ENCODE measurements at places on chromosomes 5 and 9.

DNA sequence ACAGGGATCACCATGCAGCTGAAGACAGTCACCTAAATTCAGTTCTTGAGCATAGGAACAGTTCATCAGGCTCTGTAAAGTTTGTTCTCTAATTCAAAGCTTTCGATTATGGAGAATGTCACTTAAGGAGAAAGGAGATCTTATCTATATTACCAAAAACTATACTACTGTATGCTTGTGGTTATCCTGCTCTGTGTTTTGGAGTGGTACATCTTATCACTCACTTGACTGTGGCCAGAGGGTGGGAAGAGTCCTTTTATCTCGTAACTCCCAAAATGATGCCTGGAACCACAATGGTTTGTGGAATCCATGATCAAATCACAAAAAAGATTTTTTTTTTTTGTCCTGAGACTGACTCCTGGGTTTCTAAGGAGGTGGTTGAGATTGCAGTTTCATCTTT lies 230.7 kb downstream of the COMMD10 start:
- DNase-seq = no peak

GRCh38 chr9:111455638-111456037 lies 28.5 kb downstream of the ECPAS start:
- no peak for DNase-seq

DNA sequence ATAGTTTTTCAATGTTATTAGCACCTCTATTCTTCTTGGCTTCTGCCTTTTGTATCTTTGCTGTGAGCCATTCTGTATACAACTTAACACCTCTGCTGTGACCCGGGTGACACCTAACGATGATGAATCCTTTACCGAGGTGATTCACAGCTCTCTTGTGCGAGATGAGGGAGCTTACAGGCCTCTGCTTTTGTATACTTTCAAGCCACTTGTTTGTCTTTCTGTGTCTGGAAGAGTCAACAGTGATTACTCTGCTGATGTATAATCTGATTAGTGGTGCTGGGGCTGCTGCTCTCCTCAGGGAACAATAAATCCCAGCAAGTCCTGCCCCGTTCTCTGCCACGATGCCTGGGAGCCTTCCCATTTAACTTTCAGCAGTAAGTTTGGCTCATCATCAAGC lies 442.9 kb upstream of the SGCD start:
- DNase-seq = peak; percentile 63

DNA sequence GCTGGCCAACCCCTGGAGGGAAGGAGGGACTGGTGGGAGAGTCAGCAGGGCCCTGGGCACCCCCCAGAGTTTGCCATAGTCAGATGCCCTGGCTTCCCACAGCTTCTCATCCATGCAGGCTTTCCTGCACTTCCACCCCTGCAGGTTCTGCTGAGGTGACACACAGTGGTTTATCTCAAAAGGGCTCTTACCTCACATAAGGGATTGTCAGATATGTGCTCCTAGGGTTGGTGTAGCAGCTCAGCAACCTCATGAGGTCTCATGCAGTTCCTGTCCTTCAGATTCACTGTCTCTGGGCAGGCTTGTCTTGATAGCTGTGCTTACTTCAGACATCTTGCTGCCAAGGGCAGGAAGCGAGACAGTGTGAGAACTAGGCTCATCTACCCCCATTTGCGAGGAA lies 143.4 kb downstream of the KDM4C start:
- no peak for DNase-seq

DNA sequence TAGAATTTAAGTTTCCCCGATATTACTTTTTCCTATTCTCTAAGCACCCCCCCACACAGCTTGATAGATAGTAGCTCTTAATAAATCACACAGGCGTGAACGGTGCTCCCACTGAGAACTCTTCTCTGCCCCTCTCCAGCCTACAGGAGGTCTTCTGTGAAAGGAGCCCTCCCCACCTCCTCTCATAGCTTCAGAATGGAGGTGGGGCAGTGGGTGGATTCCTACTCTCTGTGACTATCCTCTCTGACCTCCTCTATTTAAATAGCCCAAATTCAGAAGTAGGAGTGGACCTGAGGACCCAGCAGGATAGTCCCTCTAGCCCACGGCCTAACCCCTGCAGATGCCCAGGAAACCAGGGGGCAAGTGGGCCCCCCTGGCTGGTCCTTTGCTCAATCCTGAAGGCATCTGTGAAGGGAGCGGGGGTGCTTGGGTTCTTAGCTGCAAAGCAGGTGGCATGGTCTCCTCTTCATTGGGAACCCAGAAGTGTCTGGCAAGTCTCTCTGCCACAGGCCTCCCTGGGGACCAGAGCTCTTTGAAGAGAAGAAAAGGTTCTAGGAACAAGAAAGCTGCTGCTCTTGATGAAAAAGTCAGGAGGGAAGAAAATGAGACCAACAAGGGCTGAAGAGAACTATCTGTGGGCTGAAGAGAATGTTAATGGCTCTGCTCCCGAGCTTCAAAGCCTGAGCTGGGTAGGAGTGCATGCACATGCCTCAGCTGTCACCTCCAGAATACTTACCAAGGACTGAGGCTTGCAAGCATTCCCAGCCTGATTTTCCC lies 21.1 kb upstream of the HSPA9 start:
- no peak for DNase-seq

DNA sequence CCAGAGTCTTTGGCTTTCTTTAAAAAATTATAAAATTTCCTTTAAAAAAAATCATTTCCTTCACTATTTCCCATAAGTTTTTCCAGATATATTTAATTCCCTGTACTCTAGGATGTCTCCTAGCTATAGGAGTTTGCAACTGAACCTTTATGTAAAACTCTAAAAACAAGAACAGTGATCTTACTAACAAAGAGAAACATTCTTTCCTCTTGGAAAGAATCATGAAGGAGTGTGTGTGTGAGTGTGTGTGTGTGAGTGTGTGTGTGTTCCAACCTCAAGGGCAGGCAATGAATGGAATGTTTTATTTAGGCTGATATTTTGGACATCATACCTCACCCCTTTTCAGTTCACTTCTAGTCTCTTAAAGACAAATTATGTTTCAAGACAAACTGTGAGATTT lies 309.2 kb downstream of the CEMIP2 start:
- DNase-seq = no peak

DNA sequence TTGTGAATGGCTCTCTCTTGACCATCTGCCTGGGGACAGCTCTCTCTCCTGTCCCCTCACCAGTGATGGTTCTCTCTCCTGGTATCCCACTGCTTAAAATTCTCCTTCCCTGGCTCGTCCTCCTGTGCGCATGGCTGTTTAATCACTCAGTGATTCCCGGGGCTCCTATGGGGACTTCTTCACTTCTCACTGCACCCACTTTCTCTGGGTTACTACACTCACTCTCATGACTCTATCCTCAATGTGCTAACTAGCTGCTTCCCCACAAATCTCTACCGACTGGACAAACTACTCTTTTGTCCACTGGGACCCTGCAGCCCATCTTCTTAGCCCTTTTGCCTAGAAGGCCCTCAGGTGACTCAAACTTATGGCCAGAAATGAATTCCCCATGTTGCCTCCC lies 89.1 kb upstream of the TBC1D2 start:
- no peak for DNase-seq

- DNase-seq = peak; percentile 76
Observed at GRCh38 chr5:143010351-143010750, 240.2 kb downstream of the ARHGAP26 start.

DNA sequence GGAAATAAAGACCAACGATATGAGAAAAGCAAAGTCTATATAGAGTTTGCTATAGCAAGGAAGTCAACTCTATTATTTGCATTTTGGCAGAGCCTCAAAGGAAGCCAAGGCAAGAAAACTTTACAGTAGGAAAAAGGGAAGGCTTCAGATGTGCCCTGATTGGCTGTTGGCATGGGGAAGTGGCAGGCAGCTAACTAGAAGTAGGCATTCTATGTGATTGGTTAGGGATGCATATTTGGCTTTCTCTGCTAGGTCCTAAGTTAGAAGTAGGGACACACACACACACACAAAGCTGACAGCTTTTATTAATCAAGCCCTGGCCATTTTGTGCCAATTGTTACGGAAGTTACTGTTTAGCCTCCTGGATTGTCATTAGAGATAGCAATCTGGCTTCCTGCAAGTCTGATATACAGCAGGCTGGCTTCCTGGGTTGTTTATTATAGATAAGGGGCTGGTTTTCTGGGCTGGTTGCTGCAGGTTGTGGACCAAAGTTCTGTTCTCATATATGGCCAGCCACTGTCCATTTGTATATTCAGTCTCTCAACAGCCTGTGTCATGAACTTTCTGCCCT lies 308.1 kb upstream of the GRAMD2B start:
- no peak for DNase-seq

GRCh38 chr5:148457183-148457620 lies 73.4 kb downstream of the FBXO38 start:
- DNase-seq = peak; percentile 20

GRCh38 chr9:93254806-93255493 lies 71.0 kb downstream of the WNK2 start:
- peak; percentile 0 for DNase-seq

GRCh38 chr5:65672796-65673195 lies 48.0 kb downstream of the SHLD3 start:
- no peak for DNase-seq

- no peak for DNase-seq
Observed at GRCh38 chr9:130092910-130093309, 39.2 kb downstream of the GPR107 start.

DNA sequence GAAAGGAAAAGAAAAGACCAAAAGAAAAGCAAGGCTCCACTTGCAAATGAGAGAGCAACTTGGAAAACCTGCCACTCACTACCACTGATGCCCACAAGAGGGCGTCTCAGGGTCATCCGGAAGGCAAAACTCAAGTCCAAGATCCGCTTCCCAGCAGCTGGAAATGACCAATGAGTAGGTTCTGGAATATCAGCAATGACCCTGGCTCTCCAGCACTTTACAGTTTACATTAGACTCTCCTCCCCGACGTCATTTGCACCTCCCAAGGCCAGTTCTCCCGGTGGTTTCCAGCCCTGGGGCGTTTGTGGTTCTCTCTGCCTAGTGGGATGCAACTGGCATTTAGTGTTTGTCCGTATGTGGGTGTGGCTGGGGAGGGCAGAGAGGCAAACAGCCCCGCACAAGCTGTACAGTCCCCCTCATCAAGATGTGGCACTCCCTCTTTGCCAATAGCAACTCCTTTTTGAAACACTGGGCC lies 193.8 kb upstream of the ZNF618 start:
- DNase-seq = peak; percentile 86

- DNase-seq = peak; percentile 29
Observed at GRCh38 chr5:90932052-90932699, 373.6 kb downstream of the ADGRV1 start.

DNA sequence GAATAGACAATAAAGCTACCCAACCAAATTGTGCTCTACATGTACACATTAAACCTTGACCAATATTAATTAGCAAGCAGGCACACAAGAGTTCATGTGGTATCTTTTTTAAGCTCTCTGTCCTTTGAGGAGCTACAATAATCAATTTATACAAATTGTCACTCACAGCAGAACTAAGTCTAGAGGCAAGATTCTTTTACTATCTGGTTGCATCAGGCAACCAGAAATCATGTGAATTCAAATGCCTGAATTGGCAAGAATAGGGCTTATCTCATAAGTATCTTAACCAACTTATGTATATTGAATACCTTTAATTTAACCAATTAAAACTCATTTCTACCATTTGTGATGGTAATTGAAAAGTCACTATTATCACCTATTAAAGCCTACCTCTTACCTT lies 145.5 kb upstream of the HAPLN1 start:
- no peak for DNase-seq

- DNase-seq = no peak
Observed at GRCh38 chr5:147613359-147613758, 103.5 kb upstream of the DPYSL3 start.

GRCh38 chr9:123820139-123820538 lies 109.8 kb downstream of the DENND1A start:
- no peak for DNase-seq

DNA sequence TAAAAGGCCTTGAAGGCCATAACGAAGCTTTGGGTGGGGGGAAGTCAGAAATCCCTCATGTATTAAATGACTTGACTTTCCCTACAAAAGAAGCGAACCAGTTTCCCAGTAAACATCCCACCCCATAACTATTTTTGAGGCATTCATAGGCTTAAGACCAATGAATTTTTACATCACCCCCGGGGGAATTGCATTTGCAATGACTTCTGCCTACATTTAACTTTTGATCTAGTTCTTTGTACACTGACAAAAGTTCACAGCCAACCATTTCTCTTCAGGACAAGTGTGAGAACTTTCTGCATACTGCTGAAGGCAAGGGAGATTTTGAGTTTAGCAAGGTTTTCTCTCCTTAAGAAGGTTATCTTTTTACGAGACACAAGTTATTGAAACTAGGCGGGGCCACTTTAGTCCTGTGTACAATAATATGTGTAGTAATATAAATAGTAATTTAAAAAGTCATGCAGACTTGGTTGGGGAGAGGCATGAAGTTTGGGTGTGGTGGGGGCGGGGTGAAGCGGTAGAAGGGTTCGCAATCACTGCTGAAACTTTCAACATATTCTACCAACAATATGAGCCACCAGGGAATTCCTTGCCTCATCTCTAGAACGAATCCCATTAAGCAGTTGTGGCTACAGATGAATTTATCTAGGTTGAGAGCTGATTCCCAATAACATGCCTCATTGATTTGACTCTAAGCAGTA lies 2.5 kb downstream of the TJP2 start:
- DNase-seq = no peak

DNA sequence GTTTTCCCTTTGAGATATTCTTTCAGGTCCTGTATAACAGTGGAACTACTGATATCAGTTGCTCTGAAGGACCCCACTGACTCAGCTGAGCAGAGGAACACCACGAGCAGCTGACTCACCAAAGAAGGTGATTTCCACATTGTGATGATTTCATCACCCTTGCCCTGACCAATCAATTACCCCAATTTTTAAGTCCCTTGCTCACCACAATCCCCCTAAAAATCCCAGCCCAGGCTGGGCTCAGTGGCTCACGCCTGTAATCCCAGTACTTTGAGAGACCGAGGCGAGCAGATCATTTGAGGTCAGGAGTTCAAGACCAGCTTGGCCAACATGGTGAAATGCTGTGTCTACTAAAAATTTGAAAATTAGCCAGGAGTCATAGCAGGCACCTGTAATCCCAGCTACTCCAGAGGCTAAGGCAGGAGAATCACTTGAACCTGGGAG lies 125.3 kb upstream of the ABCA1 start:
- DNase-seq = no peak

Data from WERI-Rb-1 (cell line).